ENCODE measurements at places on chromosomes 1 and 21.

DNA sequence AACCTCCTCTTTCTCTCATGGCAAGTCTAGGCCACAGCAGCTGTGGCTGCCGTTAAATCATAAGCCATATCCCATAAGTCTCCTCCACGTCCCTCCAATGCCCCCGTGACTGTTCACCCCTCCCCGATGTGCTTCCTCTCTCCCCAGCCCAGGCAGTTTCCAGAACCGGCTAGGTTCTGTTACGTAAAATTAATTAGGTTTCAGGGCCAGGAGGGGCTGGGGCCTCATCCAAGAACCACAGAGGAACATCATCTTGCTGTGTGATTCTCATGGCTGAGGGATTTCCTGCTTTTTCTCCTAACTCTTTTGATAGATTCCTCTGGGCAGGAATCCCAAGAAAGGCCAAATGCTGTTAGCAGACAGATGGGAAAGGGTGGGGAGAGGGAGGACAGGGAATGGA lies 141.8 kb upstream of the AJAP1 start:
- DNase-seq: no peak

DNA sequence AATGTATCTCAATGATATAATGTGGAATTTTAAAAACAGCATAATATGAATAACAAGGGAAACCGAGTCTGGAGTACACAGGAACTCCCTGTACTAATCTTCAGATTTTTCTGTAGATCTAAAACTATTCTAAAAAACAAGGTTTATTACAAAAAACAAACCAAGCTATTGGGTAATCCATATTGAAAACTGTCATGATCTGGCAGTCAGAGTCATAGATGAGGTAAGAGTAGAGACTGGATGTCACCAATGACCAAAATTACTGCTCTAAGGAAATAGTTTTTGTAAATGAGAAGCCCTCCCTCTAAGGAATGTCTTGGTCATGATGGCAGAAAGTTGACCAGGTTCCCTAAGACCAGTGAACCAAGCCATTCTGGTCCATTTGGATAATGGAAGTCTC lies 2.4 kb upstream of the SPOCD1 start:
- DNase-seq: no peak

GRCh38 chr1:156804572-156805243 lies 11.9 kb downstream of the SH2D2A start:
- DNase-seq: no peak

DNA sequence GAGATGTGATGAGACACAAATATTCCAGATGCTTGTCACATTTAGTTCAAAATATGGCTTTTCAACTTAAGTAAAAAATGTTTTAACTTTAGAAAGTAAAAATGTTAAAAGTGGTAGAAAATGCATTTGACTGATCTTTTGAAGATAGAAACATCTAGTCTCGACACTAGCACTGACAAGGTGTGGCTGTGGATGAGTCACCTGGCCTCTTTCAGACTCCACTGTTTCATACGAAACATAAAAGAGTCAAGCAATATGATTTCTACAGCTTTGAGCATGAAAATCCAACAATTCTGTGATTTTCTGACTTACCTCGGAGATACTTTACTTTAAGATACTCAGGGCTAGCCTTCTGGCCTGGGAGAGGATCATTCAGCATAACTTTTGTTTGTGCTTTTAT lies 47.7 kb downstream of the TTC13 start:
- DNase-seq: peak; percentile 29

GRCh38 chr21:28283641-28284490 lies 708.8 kb downstream of the LTN1 start:
- DNase-seq: no peak

DNA sequence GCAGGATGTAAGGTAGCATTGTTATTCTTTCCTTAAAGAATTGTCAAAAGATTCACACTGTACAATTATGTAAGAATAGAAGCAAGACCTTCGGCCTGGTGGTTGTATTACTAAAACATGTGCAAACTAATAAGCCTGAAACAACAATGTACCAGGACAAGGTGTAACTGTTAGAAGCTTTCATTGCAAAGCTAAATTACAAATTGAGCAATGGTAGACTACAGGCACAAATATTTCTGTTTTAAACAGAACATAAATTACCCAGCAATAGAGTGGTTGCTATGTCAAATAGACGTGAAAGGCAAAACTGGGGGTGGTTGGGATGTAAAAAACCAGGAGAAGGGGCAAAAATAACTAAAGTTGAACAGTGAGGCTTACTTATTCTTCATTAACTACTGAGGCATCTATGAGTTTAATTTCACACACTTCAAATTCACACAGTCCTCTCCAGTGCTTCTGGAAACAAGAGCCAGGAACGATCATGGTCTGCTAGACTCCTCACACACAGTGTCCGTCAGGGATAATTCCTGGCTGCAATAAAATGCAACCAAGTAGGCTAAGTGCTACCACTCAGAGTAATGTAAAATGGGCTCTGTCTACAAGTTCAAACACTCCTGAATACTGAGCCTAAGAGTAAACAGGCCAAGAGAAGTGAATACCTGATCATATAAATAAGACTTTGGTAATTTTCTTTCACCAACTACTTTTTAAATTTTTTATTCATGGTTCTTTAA lies 39.3 kb upstream of the C1orf198 start:
- DNase-seq: no peak

- DNase-seq: peak; percentile 66
Observed at GRCh38 chr1:51189421-51190073, 46.5 kb upstream of the RNF11 start.

- no peak for DNase-seq
Observed at GRCh38 chr1:30197639-30198450, 525.5 kb downstream of the MATN1 start.

DNA sequence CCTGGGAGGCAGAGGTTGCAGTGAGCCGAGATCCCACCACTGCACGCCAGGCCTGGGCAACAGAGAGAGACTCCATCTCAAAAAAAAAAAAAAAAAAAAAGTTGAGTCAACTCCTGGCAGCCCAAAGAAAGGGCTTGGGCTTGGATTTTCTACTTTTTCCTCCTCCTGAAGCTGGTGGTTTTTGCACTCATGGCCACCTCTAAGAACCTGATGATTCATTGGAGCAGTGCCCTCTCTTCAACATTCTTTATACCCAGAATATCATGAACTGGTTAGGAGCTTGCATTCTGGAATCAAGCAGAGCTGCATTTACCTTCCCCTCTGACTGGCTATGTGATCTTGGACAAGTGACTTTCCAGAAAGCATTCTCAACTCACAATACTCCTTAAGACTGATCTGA lies 3.5 kb upstream of the ACTA1 start:
- DNase-seq: no peak

DNA sequence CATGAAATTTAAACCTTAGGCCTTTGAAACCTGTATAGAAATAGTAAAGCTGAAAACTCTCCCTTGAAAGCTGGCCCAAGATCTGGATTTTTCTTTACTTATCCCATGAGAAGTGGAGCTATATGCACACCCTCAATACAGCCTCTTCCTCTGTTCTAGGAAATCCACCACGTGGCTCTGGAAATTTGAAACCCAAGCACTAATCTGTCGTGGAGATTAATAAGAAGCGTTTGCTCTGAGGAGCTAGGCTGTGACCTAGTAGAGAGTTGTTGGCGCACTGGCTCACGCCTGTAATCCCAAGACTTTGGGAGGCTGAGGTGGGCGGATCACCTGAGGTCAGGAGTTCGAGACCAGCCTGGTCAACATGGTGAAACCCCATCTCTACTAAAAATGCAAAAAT lies 291.3 kb upstream of the PLXNA2 start:
- no peak for DNase-seq

DNA sequence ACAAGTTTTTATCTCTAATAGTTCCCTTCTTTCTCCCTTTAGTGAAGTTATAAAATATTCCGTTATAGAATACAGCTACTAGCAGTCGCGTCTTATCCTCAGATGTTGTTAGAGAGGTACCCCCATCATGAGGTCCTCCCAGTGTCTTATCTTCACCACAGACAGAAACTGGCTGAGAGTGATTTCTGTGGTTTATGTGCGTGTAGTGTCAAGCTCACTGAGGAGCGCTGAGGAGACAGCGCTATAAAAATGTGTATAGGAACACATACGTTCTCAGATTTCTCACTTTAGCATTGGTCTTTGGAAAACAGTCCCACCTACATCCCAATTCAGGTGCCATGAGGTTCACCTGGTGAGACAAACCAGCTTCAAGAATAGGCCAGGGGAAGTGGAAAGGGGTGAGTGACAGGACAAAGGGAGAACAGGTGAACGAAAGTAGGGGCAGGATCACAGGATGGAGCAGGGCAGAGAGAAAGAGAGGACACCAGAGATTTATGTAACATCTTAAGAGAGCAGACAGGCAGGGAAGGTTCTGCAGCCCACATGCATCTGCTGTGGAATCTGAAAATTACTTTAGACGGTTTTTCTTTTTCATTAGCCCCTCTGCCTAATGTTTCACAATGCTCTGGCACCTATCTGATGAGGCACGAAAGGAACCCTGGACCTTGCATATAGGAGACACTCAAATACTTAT lies 2.7 kb upstream of the PLEKHO1 start:
- DNase-seq: no peak

- no peak for DNase-seq
Observed at GRCh38 chr1:158457246-158457645, 4.4 kb upstream of the OR10K1 start.

GRCh38 chr1:236536540-236536939 lies 12.8 kb downstream of the LGALS8 start:
- no peak for DNase-seq

DNA sequence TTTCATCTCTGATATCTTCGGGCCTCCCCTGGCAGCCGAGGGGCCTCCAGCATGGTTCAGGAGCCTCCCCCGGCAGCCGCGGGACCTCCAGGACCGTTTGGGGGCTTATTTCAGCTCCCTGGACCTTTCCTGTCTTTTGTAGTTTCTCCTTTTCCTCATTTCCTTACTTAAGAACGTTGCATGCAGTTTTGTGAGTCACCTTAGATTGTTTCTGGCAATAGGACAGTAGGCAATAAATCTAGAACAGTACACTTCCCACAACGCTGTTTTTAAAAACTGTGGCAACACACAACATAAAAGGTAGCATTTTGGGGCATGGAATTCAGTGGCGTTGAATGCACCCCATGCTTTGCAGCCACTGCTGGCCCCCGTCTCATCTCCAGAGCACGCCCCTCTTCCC lies 24.4 kb downstream of the FAAP20 start:
- DNase-seq: no peak

DNA sequence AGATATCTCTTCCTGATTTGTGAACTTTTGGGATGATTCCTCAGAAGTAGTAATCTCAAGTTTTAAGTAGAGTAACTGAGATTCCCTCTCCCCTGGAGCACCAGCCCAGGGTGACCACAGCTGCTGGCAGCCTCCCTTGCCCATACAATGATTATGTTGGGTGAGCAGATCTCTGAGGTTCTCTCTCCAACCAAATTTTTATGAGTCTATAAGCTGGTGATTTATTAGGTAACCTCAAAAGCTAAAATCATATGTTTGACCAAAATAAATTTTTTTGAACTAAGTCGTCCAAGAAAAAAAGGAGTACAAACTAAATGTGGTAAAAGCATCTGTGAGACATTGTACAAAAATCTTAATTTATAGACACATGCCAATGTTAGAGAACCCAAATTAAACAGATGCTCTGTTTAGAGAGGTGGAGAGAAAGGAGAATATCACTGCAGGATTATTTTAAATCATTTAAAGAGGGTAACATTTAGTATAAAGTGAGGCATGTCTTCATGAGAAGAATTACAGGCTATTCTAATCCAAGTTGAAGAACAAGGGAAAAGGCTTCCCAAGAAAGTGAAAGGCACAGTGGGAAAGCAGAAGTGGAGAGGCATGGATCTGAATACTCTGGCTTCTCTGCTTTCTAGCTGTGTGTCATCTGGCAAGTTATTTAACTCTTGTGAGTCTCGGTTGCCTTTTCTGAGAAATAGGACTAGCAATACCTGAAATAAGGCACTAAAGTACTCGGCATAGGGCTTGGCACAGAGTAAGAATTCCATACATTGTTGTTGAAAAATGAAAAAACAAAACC lies 2.5 kb downstream of the AKNAD1 start:
- DNase-seq: no peak

GRCh38 chr1:7993593-7994479 lies 32.3 kb downstream of the ERRFI1 start:
- DNase-seq: no peak

GRCh38 chr21:31176080-31176551 lies 137.8 kb upstream of the KRTAP19-8 start:
- no peak for DNase-seq

DNA sequence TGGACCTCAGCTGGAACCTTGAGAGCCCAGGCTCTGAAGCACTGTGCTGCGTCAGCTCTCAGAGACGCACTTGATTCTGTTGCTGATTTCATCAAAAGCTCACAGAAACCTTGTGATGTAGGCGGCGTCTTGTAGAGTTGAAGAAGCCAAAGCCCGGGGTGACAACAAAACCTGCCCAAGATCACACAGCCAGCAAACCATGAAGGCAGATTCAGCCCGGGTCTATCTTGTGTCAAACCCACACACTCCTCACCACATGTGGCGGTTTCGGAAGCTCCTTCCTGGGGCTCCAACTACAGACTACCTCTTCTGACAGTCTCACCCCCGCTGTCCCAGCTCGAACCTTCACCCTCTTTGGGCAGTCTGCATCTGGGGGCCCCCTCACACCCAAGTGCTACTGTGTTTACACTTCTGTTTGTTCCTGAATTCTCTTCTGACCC lies 50.4 kb downstream of the TENT5C start:
- peak; percentile 91 for DNase-seq

DNA sequence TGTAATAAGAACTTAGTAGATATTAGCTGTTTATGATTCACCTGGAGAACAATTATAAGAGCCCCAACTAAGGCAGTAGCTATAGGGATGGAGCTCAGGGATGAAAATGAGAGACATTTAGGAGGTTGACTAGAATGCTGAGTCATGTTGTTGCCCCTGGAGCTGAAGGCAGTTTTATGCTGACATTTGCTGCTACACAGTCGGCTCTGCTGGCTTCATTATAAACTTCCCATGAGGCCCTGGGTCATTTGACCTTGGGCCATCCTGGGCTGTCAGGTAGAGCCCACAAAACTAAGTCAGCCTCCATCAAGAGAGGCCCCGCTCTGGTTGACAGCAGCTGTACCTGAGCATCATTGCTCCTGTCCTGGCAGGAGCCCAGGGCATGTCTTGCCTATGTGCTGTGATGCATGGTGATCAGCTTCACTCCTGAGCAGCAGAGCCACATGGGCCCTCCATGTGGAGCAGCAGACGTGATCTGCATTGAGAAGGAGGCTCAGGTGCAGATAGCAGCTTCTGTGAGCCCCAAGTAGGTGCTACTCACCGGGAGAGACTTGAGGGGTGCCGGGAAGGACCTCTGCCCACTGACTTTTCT lies 112.4 kb downstream of the TBX19 start:
- no peak for DNase-seq

- peak; percentile 25 for DNase-seq
Observed at GRCh38 chr21:23452384-23453083, 2154.7 kb downstream of the MRPL39 start.

DNA sequence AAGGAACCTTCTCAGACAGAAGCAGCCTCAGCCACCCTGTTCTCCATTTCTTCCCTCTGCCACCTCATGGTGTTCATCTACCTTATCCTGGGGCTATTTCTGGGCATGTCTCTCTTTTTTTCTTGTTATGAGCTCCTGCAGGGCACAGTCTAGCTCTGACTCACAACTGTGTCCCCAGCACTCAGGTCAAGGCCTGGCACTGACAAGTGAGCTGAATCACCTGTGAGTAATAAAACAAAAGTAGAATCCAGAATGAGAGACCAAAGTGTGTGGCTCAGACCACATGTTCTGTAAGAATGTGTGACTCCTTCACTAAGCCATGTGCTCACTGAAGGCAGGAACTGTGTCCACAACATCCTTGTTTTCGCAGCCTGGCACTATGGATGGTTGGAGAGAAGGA lies 23.2 kb downstream of the C1orf94 start:
- DNase-seq: peak; percentile 40

Measured in activated CD4-positive, alpha-beta T cell treated with anti-CD3 and anti-CD28 coated beads for 36 hours (primary cell).